ENCODE measurements at places on chromosomes 7 and 10. TPM values are rescaled to one million over a fixed set of nuclear protein-coding genes. Genes with fewer than 3 reads are reported as not detected.

DNA sequence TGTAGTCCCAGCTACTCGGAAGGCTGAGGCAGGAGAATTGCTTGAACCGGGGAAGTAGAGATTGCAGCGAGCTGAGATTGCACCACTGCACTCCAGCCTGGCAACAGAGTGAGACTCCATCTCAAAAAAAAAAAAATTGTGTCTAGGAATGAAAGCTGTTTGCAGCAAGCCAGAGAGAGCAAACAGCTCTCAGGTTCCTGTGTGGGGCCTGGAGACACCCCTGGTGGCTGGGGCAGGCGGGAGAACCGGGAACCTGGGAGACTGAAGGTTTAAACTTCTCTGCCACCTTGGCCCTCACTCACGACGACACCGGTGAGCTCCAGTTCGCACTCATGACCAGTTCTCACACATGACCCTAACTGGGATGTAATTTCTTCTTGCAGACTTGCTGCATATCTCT is 13.2 kb upstream of the UNCX start:
- DNase-seq: no peak

- no peak for DNase-seq
Measured at GRCh38 chr7:151114151-151115090, 28.1 kb downstream of the AGAP3 start.

Gene LIPM
- not detected for total RNA-seq

- DNase-seq: no peak
Measured at GRCh38 chr10:131949041-131949862, 32.5 kb downstream of the BNIP3 start.

- no peak for DNase-seq
Measured at GRCh38 chr7:27535795-27536194, 126.9 kb downstream of the HIBADH start.

DNA sequence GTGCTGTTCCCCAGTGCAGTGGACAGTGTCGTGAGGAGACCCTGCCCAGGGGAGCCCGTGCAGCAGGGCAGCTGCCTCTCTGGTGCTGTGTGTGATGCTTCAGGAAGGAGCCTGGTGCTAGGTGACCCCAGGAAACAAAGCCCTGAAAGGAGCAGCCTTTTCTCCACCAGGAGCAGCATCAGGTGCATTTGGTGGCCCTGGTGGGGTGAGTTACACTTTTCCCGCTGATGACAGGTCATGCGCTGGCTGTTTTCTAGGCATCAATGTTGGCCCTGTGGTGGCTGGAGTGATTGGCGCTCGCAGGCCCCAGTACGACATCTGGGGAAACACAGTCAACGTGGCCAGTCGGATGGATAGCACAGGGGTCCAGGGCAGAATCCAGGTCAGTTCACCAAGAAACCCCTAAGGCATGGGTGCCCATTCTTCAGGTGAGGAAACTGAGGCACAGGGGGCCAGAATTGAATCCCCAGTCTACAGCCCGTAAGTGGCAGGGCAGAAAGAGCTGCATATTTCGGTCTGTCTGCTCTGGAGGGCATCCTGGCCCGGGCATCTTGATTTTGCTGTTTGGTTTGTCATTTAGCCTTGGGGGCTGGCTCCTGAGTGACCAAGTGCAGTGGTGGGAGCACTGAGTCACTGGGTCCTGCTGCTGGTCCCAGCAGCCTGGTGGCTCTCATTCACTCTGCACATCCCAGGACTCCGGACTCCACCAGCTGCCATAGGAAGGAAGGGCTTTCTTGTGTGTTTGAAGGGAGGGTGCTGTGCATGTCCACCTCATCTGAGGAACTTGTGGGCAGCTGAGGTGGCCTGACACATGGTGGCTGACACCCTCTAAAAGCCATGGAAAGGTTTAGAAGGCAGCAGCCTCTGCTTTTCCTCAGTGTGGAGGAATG is 136.3 kb downstream of the ADCY1 start:
- no peak for DNase-seq

Gene GARIN1A
- total RNA-seq: 4.1 TPM

DNA sequence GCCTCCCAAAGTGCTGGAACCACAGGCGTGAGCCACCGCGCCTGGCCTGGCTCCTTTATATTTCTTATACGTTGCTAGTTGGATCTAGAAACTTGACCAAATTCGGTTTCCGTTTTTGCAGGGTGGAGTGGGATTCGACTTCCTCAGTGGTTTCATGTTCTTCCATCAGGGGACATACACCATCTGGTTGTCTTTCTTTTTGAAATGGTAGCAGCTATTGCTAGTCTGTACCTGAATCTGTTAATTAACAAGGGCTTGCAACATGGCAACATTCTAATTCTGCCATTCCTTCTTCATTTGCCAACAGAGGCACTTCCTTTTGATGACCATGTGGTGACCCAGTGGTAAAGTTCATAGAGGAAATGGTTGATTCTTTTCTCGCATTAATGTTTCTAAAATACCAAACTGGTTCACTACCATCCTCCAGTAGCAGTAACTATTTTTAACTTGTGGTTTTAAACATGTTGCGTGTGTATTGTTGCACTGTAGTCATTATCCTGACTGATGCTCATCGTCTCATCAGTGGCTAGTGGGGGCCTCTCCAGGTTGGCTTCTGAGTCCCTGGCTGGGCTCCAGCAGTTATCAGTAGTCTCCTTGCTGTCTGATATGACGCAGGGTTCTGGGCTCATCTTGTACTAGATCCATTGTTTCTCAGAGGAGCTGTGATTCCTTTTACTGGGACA is 159.2 kb downstream of the RGS10 start:
- DNase-seq: no peak

- DNase-seq: no peak
Measured at GRCh38 chr10:74058658-74059057, 60.7 kb downstream of the VCL start.

- DNase-seq: no peak
Measured at GRCh38 chr10:70926226-70927000, 38.0 kb upstream of the PCBD1 start.

Gene DKK1
- total RNA-seq: 12.7 TPM

- DNase-seq: no peak
Measured at GRCh38 chr7:108557617-108558016, 11.9 kb downstream of the THAP5 start.

DNA sequence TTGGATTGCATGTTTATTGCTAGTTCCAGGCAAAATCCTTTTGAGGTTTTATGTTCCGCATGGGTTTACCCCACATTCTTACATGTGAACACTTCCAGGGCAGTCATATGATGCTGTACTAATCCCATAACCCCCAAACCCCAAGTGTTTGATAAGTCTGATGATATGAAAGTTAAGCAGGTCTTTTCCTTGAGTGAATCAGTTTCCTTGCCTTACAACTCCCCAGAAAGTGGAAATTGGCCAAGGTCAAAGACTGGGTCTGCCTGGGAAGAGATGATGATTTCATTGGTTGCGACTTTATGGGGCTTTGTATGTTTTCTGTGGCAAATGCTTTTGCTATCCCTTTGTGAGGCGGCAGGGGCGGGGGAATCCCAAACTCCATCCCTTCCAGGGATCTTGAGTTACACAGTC is 24.7 kb downstream of the AFAP1L2 start:
- no peak for DNase-seq

- DNase-seq: no peak
Measured at GRCh38 chr10:62166331-62167131, 102.1 kb downstream of the RTKN2 start.

- no peak for DNase-seq
Measured at GRCh38 chr10:118495499-118495898, 99.9 kb downstream of the PRLHR start.

Gene KCNMA1
- 44.0 TPM for total RNA-seq

Gene LRGUK
- total RNA-seq: 1.00 TPM

- no peak for DNase-seq
Measured at GRCh38 chr7:142703655-142704305, 45.5 kb upstream of the PRSS1 start.

DNA sequence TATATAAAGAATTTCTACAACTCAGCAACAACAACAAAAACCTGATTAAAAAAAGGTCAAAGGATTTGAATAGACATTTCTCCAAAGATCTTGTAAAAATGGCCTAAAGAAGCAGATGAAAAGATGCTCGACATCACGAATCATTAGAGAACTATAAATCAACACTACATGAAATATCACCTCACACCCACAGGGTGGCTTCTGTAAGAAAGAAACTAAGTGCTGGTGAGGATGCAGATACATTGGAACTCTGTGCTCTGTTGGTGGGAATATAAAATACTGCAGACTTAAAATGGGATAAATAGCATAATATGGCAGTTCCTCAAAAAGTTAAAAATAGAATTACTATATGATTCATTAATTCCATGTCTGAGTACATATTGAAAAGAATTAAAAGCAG is 38.3 kb upstream of the CDCA7L start:
- no peak for DNase-seq

Gene POMZP3
- 15.8 TPM for total RNA-seq

DNA sequence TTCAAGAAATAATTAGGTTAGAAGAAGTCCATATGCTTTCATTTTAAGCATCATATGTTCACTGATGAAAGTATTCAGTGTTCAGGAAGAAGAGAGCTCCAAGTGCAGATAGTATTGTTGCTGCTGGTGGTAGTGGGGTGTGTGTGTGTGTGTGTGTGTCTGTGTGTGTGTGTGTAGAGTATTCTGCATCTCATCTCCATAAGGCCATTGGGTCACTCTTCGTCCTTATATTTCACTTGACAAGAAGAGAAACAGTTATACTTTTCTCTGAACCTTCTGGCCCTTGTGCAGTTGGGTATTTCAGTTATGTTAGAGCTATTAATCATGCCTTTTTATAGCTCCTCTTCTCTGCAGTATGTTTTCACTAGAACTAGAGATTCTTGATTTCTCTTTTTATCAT is 26.2 kb downstream of the ADAM22 start:
- no peak for DNase-seq
